SHP77 (cell line): ENCODE measurements at places on chromosomes 4 and X.

DNA sequence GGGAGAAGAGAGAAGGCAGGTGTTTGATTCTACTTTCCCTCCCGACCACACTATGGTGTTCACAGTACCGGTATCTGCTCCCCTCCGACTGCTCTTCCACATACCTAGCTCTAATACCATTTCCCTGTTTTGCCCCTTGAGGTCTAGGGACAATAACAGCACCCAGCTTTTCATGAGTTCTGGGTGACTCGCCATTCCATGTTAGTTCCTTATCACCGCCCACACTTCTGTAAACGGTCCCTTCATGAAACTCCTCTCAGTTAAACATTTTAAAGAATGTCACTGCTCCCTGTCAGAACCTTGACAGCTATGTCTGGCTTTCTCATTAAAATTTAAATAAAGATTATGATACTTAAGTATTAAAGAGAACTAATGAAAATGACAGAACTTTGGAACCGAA, 136.7 kb downstream of the ADAMTS3 start:
- DNase-seq = no peak

GRCh38 chr4:180059216-180059881, 2183.9 kb upstream of the TENM3 start:
- no peak for DNase-seq

DNA sequence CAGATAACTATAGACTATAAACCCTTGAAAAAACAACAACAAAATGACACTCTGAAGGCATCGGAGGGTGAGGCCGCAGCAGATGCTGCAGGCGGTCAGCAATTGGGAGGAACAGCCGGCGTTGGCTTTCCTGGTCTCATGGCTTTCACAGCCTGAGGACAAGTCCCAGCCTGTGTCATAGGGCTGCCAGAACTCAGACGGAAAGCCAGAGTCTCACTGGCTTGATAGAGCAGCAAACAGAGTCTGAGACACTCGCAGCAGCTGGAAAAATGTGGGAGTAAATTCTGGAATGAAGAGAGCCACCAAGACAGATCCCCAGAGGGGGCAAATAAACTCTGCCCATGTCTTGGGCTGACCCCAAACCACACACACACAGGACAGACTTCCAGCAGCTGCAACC, 86.3 kb downstream of the PPP2R2C start:
- no peak for DNase-seq

DNA sequence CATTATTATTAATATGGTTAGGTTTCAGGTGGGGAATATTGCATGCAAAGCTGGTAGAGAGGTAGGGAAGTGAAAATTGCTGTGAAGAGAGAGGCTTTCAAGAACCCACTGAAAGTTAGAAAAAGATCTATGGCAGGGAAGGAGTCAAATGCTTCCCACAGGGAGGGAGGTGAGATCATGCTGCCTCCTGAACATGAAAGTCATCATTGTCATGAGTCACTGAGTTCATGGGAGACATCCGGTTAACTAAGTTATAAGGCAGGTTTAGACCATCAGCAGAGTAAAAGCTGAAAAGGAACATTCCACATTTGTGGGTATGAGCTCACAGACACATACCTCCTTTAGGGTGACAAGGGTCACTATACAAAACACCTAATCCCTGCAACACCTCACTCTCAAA, 16.2 kb downstream of the GATB start:
- DNase-seq = no peak

DNA sequence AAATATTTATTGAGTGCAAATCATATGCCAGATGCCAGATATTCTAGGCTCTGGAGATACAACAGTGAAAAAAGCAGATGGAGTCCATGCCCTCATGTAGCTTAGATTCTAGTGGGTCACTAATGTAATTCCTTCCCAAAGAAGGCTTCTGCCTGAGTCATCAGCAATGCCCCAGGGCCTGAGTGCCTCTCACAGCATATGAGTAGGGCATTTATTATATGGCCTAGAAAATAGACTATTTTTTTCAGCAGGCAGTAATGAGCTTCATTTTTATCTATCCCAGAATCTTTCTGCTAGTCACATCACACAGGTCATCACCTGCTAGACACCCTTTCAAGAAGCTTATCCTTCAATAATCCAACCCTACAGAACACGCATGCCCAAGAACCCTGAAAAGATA, 22.3 kb downstream of the TMEM31 start:
- DNase-seq = no peak

DNA sequence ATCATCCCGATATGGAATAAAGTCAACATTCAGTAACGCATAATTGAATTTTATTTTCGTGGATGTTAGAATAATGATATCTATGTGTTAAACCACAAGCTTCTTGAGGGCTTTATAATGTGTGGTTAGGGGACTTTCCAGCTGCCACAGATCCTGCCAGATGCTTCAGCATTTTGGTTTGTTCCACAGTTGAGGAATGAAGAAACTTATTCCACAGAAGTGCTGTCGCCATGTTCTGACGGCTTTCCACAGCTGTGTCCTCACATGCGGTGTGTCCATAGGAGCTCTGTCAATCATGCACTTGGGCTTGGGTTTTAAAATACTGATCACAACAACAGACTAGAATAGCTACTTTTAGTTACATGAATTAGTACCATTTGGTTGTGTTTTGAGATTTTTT, 411.9 kb downstream of the TRIML1 start:
- DNase-seq = no peak

DNA sequence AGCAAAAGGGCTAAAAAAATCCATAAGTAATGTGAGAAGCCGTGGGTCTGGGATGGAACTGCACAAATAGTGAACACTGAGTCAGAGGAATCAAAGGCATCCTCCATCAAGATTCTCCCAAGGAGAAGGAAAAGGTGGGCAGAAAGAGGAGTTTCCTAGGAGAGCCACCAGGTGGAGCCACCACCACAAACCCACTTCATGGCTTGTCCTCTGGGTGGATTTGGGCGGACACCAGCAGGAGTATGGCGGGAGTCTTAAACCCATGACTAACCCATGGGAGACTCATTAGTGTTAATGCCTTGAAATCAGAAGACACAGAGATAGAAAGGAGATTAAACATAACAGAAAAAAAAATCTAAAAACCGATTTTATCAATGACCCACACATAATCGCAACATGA, 147.7 kb downstream of the SH3KBP1 start:
- peak; percentile 14 for DNase-seq

- DNase-seq = no peak
These were observed 138.9 kb upstream of the MID1 start for GRCh38 chrX:10759141-10759799.

GRCh38 chr4:94262163-94263016, 54.7 kb downstream of the SMARCAD1 start:
- DNase-seq = no peak

GRCh38 chr4:8719421-8719820, 126.9 kb downstream of the CPZ start:
- DNase-seq = no peak

- DNase-seq = no peak
These were observed 424.2 kb downstream of the KLHL4 start for GRCh38 chrX:87941841-87942240.

- no peak for DNase-seq
These were observed 36.8 kb upstream of the NAP1L5 start for GRCh38 chr4:88734403-88734949.

- DNase-seq = no peak
These were observed 560.8 kb upstream of the ATOH1 start for GRCh38 chr4:93267747-93268146.

- DNase-seq = no peak
These were observed 51.7 kb downstream of the SLC7A11 start for GRCh38 chr4:138190452-138190858.

DNA sequence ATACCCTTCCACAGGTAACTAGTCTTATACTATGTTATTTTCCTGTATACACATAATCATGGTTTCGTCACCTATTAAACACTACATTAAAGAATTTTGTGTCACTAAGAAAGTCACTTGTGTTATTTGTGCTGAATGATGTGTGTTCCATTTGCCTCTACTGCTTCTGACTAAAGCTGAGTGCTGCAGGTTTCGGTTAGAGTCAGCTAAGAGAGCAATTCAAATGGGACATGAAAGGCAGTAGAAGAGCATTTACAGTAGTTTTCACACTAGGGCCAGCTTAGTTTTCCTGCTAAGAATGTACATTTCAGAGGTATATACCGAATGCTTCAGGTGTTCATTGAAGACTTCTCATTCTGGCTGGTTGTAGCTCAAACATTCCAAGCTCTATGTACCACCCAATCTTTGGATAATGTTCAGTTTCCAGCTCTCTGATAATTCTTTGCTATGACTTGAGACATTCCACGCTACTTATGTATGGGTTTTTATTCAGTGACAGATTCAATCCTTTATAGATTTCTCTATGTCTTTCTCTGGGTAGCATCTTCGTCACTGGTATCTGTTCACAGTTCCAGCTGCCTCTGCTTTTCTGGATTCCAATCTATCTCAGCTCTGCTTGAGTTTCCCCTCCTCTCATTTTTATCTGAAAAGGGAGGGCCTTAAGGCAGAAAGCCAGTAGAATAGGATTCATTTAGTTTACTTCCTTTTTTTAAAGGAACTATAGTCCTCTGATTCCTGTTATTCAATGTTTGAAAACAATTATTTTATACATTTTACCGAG, 164.4 kb downstream of the CXXC4 start:
- no peak for DNase-seq

DNA sequence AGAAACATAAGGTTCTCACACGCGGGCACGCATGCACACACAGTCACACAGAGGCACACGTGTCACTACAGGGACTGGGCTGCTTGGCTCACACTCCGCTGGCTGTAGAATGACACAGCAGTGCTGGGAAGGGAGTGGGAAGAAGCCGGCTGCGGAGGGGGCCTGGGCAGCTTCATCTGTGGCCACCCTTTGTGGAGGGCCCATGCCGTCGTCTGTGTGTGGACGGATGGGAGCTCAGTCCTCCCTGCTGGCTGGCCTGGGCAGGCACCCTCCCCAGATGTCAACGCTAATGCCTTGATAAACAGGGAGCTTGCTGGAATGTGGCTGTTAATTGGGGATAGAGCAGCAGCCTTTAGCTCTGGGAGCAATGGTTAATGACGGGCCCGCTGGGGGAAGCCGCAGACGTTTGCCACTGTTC, 621.1 kb downstream of the BCOR start:
- no peak for DNase-seq

- DNase-seq = no peak
These were observed 35.2 kb downstream of the SLC10A7 start for GRCh38 chr4:146486565-146486964.

DNA sequence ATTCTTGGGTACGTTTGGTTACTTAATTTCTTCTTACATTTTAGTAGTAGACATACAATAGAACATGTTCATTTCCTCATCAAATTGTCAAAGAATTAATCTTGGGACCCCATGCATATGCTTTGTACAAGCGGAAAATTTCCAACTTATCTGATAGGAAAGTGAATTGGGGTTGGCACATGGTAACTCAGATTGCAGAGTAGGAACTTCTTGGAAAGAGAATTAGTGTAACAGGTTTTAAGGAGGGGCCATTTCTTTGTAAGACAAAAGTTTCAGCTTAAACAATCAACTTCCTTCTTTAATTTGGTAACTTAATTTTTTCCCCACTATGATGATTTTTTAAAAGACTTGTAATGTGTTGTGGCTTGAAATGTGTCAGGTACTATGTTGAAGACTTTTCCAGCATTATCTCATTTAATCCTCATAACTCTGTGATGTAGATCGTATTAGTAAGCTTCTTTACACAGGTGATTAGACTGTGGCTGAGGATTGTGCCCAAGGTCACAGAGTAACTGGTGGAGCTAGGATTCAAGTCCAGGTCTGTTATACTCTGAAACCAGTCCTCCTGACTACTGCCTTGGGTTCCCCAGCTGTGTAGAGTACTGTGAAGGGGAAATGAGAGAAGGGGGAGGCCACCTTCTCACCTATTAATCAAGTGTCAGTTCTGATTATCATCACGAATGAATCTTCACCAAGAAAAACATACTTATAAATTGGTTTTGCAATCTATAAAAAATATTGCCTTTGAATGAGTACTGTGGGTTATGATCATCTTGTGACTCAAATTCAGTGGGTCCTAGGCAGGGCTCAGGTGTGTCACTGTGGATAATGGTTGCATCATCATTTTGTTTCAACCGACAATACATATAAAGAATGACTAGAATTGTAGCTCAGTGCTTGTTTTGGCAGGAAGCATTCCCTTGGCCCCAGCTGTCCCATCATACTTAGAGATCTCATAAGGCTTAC, 4.3 kb downstream of the GK start:
- DNase-seq = no peak

- no peak for DNase-seq
These were observed 737.5 kb upstream of the MAGEB2 start for GRCh38 chrX:29477878-29478277.

DNA sequence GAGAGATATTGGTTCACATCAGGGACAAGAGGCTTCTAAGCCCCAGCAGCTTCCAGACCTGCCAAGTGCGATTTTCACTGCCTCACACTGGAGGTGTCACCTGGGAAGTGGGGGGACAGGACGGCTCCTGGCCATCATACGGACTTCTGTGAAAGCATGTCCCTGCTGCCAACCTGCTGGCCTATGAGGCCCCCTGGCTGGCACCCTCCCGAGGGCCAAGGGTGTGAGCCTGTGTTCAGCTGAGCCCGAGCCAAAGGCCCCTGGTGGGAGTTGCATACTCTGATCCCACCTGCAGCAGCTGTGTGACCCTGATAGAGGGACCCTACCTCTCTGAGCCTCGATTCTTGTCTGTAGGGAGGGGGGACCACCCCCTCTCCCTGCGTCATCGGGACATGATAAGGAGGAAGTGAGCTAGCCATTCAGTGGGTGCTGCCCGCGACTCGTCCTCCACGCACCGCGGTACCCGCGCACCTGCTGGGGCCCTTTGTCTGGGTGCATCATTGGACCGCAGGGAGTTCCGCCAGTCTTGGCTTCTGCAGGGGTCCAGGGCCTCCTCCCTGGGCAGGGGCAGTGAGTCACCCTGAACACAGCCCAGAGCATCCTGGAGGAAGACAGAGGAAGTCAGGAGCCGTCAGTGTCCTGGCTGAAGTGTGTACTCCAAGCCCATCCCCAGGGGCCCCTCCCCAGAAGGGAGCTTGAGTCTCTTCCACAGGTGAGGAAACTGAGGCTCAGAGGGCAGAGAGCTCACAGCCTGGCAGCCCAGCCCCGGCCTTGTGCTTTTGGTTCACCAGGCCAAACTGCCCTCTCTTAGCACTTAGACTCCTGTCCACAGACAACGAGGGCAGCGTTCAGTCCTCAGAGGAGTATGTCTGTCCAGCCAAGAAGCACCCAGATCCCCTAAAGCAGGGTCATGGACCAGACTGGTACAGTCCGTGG, 24.1 kb downstream of the C4orf50 start:
- DNase-seq = no peak

GRCh38 chr4:78345237-78345636, 206.3 kb upstream of the ANXA3 start:
- no peak for DNase-seq

GRCh38 chr4:94131212-94131611, 76.5 kb upstream of the SMARCAD1 start:
- DNase-seq = no peak

- DNase-seq = peak; percentile 49
These were observed 450.0 kb downstream of the ANKRD50 start for GRCh38 chr4:124262211-124263179.

DNA sequence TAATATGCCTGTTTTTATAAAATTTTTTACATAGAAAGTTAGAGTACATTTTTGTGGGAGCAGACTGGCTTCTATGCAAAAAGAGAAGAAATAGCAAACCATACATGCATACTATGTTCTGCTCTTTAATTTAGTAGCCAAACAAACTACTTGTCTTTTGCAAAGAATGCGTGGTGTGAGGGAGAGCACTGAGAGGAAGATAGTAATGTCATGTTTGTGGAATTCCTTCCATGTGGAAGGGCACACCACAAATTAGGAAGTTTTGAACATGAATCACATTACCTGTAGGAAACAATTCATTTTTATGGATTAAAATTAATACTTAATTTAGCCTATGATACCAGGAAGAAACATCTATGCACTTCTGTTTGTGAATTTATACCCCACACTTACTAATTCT, 1529.1 kb upstream of the ADGRL3 start:
- DNase-seq = no peak

- no peak for DNase-seq
These were observed 87.8 kb upstream of the NPNT start for GRCh38 chr4:105807496-105807895.
